Activated CD4-positive, CD25-positive, alpha-beta regulatory T cell treated with anti-CD3 and anti-CD28 coated beads, Interleukin-2, amount 50 U/mL, for 16 hours (primary cell): ENCODE measurements at places on chromosomes 6 and 20.

DNA sequence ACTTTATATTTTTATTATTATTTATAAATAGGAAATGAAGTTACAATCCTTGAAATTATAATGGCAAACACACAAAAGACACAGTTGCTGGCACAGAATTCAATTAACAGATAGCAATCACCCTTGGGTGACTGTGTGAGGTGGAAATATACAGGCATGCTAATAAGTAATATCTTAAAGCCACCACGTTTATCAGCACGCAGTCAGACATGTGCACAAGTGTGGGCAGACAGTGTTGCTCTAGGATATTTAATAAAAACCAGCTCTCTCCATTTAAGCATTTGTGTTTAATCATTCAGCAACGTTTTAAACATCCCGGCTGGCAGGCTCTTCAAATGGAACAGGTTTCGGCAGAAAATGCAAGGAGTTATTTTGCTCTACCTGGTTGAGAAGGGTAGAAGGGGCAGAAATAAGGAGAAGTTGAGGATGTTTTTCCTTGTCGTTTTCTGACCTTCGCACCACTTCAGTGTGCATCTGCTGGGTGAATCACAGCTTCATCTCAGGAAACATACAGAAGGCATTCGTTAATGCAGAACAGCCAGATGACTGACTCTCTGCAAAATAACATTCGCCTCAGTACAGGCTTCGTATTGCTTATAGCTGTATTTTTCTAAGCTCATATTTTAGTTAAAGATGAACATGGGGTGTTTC, 585.1 kb downstream of the QKI start:
- no peak for DNase-seq

DNA sequence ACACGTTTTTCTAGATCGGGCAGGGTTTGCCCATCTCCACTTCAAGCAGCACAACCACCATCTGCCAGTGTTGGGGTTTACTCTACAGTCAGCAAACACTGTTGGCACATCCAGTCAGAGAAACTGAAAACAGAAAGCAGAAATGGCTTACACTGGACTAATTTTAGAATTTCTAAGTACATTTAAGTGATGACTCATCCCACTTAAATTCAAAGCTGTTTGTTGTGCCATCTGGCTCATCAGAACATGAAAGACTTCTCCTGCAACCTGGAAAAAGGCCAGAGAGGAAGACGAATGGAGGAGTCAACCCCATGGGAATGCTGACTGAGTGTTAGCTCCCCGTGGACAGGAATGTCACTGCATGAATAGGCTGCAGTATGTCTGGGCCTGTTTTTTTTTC, 21.8 kb downstream of the FAM209B start:
- DNase-seq, result no peak

DNA sequence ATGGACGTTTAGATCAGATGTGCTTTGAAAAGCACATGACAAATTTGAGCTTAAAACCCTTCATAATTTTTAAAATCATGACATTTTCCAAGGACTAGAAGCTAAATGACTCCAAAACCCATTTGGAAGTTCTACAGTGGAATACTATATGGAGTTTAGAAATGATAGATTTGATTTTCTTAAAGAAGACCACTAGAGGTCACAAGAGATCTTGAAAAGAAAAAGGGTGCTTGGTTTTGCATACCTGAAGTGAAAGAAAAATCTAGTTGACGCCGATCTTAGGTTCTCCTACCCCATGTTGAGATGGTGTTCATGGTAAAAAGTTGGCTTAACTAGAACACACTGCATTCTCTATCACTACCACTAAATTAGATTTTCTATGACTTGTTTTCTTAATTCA, 31.5 kb downstream of the CFAP61 start:
- no peak for DNase-seq

- no peak for DNase-seq
These were observed 43.9 kb upstream of the CLIC5 start for GRCh38 chr6:46059608-46060007.

DNA sequence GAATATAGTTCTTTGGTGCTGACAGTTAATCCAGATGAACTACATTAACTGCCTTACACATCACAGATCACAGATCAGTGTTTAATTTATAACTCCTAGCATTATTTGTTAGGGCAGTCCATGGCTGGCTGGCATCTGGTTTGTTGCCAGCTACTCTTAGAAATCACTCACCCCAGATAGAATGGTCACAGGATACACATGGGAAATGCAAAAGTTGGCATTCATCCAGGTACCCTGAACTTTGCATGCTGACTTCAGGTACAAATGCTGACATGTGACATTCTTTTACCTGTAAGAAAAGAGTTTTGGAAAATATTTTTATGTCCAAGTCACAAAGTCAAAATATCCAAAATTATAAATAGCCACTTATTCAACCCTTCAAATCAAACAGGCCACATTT, 20.2 kb downstream of the FBXL4 start:
- DNase-seq, result no peak

- no peak for DNase-seq
These were observed 36.5 kb downstream of the MAFB start for GRCh38 chr20:40652441-40652987.

DNA sequence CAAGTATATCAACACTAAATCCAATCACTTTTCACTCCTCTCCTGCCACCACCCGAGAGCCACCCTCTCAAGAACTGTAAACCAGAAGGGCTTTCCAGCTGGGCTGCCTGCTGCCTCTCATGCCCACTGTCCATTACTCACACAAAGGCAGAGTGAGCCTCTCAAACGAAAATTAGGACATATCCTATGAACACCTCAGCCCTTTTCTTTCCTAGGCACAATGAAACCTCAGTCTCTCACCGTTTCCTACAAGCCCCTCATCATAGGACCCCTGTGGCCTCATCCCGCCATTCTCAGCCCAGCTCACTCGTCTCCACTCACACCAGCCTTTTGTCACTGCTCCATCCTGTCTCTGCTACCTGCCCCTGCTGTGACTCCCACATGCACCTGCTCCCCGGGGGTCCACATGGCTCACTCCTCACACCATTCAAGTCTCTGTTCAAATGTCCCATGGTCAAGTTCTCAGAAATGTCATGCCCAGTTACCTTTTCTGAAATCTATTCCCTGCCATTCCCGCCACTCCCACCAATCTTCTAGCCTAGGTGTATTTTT, 7.4 kb downstream of the HLA-F start:
- no peak for DNase-seq

- no peak for DNase-seq
These were observed 437.8 kb upstream of the ID4 start for GRCh38 chr6:19399406-19399805.

DNA sequence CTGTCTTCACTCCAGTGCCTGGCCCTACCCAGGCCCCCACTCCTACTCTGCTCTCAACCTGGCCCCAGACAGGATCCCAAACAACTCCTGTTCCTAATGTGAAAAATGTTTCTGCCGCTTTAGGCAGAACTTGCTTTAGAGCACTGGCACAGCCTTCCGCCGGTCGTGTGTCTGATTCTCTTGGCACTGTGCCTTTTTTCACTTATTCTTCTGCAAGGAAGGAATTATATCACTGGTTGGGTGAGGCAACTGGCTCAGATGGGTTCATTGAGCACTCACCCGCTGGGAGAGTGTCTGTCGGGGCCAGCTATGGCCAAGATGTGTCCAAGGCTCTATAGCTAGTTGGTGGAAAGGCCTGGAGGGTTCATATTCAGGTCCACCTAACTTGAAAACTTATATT, 33.6 kb upstream of the HLA-A start:
- DNase-seq, result no peak

GRCh38 chr20:60262967-60263603, 304.9 kb downstream of the CDH26 start:
- peak; percentile 44 for DNase-seq

DNA sequence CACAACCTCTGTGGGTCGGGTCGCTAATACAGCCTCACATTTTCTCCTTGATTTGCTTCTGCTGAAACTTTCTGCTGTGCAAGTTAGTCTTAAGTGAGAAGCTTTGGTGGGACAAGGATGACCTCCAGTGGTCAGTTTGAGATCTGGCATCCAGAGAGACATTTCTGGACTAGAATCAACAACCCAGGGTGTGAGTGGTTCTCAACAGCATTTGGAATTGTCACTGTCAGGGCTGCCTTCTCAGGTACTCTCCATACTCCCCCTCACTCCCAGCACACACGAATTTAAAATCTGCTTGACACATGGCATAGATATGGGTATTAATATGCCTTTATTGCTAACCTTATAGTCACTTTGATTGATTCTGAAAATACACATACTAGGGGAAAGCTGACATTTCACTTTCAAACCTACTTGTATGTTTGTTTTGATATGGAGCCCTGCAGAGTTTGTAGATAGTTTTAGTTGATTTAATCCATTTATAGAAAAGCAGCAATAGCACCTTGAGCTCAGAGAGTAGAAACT, 13.2 kb downstream of the OTOR start:
- DNase-seq, result peak; percentile 16

DNA sequence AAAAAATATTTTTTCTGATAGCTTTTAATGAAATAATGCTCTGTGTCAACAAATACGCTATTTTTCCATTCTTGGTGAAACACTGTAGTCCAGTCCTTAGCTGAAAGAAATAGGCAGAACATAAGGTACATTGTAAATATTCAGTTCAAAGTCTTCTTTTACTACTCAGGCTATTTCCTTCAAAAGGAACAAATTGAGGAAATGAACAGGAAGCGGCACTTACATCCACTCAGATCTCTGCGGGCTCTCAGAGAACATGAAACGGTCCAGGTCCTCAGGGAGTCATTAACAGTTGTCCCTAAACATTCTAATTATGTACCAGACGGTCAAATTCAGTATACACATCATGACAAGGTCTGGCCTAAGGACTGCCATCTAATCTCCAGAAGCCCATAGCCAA, 212.6 kb downstream of the KIF16B start:
- no peak for DNase-seq

DNA sequence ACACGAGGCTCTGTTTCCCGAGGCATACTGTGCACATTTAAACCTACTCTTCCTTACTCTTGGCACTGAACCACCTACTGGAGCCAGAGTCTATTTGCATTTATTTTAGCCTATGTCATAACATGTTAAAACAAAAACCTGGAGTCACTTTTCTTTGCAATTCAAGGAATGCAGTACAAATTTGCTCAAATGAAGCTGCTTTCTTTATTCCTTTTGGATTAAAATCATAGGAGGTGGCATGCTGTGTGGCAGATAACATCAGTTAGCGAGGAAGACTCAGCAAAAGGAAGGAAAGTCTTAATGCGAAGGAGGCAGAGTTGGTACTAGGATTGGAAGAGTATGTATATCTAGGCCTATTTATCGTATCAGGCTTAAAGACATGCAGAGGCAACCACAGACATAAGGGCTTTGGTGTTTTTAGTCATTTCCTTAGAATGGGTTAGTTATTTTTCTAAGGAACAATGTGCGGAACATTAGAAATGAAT, 92.9 kb downstream of the SAMD3 start:
- no peak for DNase-seq

- DNase-seq, result no peak
These were observed 28.5 kb downstream of the BACH2 start for GRCh38 chr6:90268178-90268577.

- no peak for DNase-seq
These were observed 17.3 kb upstream of the WFDC2 start for GRCh38 chr20:45452238-45452637.

GRCh38 chr6:41197234-41197633, 3.7 kb downstream of the TREML2 start:
- DNase-seq, result no peak

DNA sequence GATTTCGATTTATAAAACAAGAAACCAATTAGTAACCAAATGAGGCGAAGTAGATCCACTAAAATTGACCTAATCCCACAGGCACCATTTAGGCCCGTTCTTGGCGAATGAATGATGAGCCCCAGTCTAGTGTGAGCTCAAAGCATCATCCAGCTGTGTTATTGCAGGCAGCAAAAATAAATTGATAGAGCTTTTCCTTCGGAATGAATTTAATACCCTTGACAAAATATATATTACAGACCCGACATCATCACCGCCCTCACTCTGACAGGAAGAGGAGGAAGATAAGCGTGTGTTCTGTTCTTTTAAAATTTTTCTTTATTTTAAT, 7.8 kb downstream of the SIM1 start:
- no peak for DNase-seq

- DNase-seq, result no peak
These were observed 27.5 kb downstream of the SERPINB9 start for GRCh38 chr6:2875359-2876191.

DNA sequence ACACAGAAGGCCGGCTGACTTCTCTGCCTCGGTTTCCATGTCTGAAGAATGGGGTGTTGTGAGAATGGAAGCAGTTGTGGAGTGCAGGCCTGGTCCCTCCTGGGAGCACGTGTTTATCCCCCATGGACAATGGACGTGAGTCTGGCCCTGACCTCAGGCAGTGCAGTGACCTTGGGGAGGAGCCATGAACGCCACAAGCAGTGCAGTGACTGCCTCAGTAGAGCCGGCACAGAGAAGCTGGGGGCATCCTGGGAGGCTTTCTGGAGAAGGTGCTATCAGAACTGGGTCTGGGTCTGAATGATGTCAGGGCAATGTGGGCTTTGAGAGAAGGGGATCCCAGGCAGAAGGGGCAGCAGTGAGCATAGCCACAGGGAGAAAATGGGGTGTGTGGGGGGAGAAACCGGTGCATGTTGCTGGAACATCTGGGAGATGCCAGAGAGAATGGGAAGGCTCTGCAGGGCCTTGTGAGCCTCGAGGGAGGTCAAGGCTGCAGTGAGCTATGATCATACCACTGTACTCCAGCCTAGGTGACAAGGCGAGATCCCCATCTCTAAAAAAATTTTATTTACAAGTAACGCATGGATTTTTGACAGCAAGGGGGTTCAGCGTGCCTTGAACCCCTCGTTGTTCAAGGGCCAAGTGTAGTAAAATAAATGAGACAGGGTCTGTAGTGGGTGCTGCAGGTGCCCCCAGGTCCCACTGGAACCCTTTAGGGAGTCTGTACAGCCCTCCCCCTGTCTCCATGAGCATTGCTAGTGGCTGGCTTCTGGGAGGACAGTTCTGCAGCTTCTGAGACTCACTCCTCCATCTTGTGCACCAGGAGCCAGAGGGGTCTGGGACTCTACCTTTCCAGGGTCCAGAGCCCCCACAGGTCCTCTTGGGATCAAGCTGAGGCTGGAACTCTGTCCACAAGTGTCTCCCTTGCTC, 27.0 kb upstream of the ZBP1 start:
- no peak for DNase-seq

GRCh38 chr6:64497634-64498033, 862.0 kb downstream of the PHF3 start:
- no peak for DNase-seq

DNA sequence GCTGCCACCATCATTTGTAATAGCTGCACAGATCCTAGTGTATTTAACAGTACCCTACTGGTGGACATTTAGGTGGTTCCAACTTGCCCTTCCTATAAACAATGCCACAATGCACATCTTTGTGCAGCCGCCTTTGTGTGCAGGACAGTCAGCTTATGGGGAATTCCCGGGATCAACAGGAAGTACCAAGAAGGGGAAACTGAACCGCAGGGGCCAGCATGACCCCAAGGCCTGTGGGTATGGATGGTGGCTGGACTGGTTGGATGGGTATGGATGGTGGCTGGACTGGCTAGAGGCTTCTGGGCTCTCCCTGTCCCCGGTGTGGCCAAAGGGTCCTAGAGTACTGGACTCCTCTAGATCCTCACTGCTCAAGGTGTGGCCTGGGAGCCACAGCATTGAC, 46.7 kb downstream of the CEBPB start:
- no peak for DNase-seq

GRCh38 chr6:120903836-120904235, 430.4 kb downstream of the TBC1D32 start:
- no peak for DNase-seq
